ENCODE measurements at places on chromosomes 1 and 21. TPM values are rescaled to one million over a fixed set of nuclear protein-coding genes. Genes with fewer than 3 reads are reported as not detected.
A peak's percentile ranks its signal among the peaks of the same experiment; 100 is the strongest.

The NFIA gene
- total RNA-seq: 63.4 TPM

- no peaks in the 10 kb centered on the region for H3K36me3 ChIP-seq
- no peak overlapping the region for H3K27ac ChIP-seq
- H3K27me3 ChIP-seq: no peaks in the 10 kb centered on the region
- H3K4me3 ChIP-seq: no peak overlapping the region
- no peaks in the 10 kb centered on the region for H3K4me1 ChIP-seq
Measured at GRCh38 chr1:98637316-98637715, 24.2 kb upstream of the SNX7 start.

DNA sequence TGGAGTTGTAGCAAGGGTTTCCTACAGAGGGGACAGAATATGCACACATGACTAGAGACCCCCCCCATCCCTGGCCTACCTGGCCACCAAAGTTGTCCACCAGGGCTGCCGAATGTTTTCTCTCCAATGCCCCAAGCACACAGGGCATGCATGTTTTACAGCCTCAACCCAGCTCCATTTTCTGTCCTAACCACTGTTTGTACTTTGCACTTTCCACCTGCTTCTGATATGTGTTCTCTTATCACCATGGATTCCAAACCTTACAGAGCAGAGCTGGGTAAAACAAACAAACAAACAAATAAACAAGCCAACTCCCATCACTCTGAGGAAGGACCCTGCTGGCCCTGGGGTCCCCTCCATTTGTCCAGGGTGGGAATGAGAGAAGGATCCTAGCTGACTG is 27.3 kb downstream of the CLIC6 start:
- no peaks in the 10 kb centered on the region for H3K36me3 ChIP-seq
- no peaks in the 10 kb centered on the region for H3K27me3 ChIP-seq
- peaks cover 4% of the 10 kb centered on the region for H3K4me1 ChIP-seq
- no peak overlapping the region for H3K27ac ChIP-seq

The DENND2C gene
- total RNA-seq: 6.1 TPM

- no peaks in the 10 kb centered on the region for H3K27me3 ChIP-seq
- peak; percentile 91 for DNase-seq
- peak overlapping the region; percentile 28 for H3K4me3 ChIP-seq
- peaks cover 2% of the 10 kb centered on the region for H3K36me3 ChIP-seq
- H3K27ac ChIP-seq: peak overlapping the region; percentile 94
Measured at GRCh38 chr1:201503397-201504176, 3.3 kb downstream of the CSRP1 start.

DNA sequence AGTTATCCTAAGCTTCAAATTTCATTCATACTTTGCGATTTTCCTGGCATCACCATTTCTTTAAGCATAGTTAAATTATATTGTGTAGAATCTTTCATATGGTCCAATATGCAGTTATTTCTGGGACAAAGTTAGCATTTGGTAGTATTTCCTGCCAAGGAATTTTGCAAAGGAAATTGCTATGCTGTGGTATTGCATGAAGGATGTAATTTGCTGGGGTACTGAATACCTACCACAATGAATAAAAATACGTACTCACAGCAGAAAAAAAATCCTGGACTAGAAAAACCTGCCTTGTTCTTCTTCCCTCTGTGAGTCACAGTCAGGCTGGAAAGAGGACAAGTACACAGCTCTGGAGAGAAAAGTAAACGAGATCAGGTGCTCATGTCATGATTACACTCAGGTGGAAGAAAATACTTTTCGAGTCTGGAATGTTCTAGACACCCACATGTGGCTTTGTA is 241.2 kb downstream of the PTBP2 start:
- no peak overlapping the region for H3K4me3 ChIP-seq
- H3K27me3 ChIP-seq: no peaks in the 10 kb centered on the region
- H3K27ac ChIP-seq: no peak overlapping the region
- no peak for DNase-seq

The LRRC7 gene
- not detected for total RNA-seq

GRCh38 chr21:26815197-26815596 is 30.0 kb downstream of the ADAMTS1 start:
- no peak overlapping the region for H3K4me3 ChIP-seq
- peak overlapping the region; percentile 29 for H3K27ac ChIP-seq
- DNase-seq: no peak
- no peaks in the 10 kb centered on the region for H3K36me3 ChIP-seq

The CD58 gene
- 27.5 TPM for total RNA-seq

The TBX15 gene
- 0.28 TPM for total RNA-seq

DNA sequence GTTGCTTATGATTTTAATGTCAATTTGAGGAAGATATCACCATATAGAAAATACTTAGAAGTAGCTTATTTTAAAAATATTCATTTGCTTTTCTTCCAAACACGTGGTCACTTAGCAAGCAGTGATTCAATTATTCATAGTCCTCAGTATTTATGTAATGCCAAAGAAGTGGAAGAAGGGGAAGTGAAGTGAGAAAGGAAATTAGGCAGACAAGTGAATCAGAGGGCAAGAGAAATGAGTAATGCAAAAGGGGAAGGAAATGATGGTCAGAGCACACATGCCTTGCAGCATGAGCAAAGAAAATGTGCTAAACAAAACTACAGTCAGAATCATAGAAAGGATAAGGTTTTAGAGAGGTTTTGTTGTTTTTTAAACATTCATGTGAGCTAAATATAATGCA is 31.8 kb downstream of the SDCCAG8 start:
- H3K4me1 ChIP-seq: no peaks in the 10 kb centered on the region
- H3K27ac ChIP-seq: no peak overlapping the region
- no peak overlapping the region for H3K4me3 ChIP-seq
- no peaks in the 10 kb centered on the region for H3K27me3 ChIP-seq
- peak; percentile 50 for DNase-seq

GRCh38 chr1:241677201-241677600 is 25.1 kb downstream of the WDR64 start:
- no peaks in the 10 kb centered on the region for H3K4me1 ChIP-seq
- H3K36me3 ChIP-seq: no peaks in the 10 kb centered on the region
- DNase-seq: no peak
- H3K4me3 ChIP-seq: no peak overlapping the region
- H3K27ac ChIP-seq: no peak overlapping the region

The CCT3 gene
- 128 TPM for total RNA-seq

The OR2L8 gene
- total RNA-seq: not detected

DNA sequence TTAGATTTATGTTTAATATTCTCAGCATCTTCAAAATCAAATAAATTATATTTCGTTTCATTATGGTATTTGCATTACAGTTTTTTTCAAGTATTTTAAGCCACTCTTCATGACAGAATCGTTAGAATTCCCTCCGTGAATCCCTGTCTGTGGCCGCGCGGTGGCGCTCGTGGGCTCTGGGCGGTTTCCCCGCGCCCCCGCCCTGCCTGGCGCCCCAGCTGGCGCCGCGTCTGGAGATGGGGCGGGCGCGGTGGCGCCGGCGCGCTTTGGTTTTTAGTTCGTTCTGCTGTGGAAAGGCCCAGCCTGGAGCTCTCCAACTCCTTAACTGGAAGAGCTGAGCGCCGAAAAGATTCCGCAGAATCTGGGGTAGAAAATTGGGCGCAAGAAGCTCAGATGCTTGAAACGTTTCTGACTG is 25.7 kb downstream of the PRMT2 start:
- H3K4me1 ChIP-seq: no peaks in the 10 kb centered on the region
- peak; percentile 88 for DNase-seq
- H3K4me3 ChIP-seq: no peak overlapping the region
- H3K36me3 ChIP-seq: peaks cover 26% of the 10 kb centered on the region

GRCh38 chr1:77744576-77744975 is 15.1 kb downstream of the USP33 start:
- H3K4me1 ChIP-seq: peaks cover 8% of the 10 kb centered on the region
- H3K27ac ChIP-seq: no peak overlapping the region
- H3K36me3 ChIP-seq: peaks cover 14% of the 10 kb centered on the region
- no peak for DNase-seq
- no peak overlapping the region for H3K4me3 ChIP-seq

The IFI16 gene
- total RNA-seq: 86.3 TPM

The GIPC2 gene
- total RNA-seq: 2.4 TPM

DNA sequence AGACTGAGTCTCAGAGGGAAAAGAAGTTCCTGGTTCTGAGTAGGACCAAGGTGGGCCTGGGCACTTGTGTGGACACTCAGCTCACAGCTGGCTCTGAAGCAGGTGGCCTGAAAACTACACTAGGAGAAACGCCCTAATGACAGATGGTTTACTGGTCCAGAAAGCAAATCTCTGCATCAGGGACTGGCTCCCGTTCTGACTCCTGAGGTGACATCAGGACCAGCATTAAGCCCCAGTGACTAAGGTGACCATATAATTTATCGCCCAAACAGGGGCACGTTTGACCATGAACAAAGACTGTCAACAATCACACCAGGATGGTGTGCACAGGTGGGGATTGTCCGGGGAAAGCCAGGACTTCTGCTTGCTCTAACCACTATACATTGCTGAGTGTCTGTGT is 12.2 kb upstream of the CD34 start:
- no peak overlapping the region for H3K4me3 ChIP-seq
- no peak for DNase-seq
- peaks cover 3% of the 10 kb centered on the region for H3K27me3 ChIP-seq
- H3K4me1 ChIP-seq: peaks cover 39% of the 10 kb centered on the region
- no peaks in the 10 kb centered on the region for H3K36me3 ChIP-seq

DNA sequence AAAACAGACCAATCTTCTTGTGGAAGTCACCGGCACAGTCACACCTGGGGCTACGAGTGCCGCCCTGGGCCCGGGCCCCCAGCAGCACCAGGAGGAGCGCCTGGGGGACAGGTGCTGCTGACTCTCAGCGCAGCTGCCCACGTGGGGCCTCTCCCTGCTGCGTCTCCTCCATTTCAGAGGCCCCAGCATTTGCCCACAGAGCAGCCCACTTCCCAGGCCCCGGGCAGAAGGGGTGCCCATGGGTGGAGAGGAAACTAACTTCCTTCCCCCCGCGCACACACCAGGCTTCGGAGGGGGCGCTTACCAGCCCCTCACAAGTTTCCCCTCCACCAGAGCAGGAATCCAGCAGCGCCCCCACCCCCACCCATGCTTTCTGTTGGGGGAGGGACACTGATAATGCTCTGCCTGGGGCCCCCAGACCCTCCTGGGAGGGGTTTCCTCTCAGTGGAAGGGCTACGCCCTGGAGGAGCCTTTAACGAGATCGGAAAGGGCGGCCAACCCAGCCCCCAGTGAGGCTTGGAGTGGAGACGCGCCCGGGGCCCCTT is 440 bp downstream of the TNFRSF25 start:
- DNase-seq: no peak
- H3K27ac ChIP-seq: no peak overlapping the region
- peaks cover 14% of the 10 kb centered on the region for H3K4me1 ChIP-seq
- peaks cover 20% of the 10 kb centered on the region for H3K36me3 ChIP-seq
- H3K27me3 ChIP-seq: no peaks in the 10 kb centered on the region

- H3K4me1 ChIP-seq: no peaks in the 10 kb centered on the region
- DNase-seq: no peak
- no peak overlapping the region for H3K27ac ChIP-seq
- no peaks in the 10 kb centered on the region for H3K36me3 ChIP-seq
- peaks cover 3% of the 10 kb centered on the region for H3K27me3 ChIP-seq
Measured at GRCh38 chr1:109454497-109455133, 11.7 kb upstream of the SYPL2 start.

DNA sequence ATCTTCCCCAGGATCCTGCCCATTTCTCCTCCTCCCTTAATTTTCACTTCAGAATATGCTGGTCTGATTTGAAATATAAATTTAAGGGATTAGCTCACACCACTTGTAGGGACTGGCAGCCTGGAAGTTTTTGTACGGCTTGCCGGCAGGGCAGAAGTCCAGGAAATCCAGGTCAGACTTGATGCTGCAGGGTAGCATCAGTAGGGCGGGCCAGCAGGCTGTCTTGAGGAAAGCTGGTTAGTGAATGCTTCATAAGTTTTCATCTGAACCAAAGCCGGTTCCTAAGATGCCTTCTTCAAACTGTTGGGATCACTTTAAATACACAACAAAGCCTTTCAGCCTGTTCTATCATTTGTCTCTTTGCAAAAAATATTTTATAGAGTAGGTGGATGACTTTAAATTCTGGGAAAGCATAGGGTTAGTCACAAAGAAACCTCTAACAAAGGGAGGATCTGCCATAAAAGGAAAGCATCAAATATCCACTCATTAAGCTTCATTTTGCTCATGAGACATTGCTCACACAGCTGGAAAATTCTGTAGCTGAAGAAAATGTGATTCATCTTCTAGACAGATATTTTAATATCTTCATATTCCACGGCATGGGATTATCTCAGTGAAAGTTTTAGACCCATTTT is 90.7 kb upstream of the GFI1 start:
- H3K27ac ChIP-seq: no peak overlapping the region
- no peaks in the 10 kb centered on the region for H3K4me1 ChIP-seq
- H3K27me3 ChIP-seq: no peaks in the 10 kb centered on the region
- H3K36me3 ChIP-seq: no peaks in the 10 kb centered on the region
- H3K4me3 ChIP-seq: no peak overlapping the region

DNA sequence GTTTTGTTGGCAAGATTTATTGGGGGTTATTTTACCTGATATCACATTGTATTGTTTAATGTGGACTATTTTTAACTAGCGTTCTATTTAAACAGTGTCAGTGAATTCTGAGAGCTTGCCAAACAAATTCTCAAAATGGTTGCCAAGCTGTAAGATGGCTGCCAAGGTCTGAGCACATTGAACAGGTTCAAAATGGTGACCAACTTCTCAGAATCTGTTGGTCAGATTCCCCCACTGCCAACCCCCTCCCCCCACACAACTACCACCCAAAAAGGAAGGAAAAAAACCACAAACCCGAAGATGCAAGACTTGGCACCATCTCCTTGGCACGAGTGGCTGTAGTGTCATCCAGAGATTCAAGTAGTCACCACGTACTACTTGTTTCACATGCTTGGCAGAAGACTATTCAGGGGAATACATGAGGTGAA is 159.1 kb downstream of the NFIA start:
- H3K27me3 ChIP-seq: no peaks in the 10 kb centered on the region
- H3K27ac ChIP-seq: peak overlapping the region; percentile 93
- peaks cover 18% of the 10 kb centered on the region for H3K4me1 ChIP-seq
- H3K4me3 ChIP-seq: no peak overlapping the region
- H3K36me3 ChIP-seq: no peaks in the 10 kb centered on the region

DNA sequence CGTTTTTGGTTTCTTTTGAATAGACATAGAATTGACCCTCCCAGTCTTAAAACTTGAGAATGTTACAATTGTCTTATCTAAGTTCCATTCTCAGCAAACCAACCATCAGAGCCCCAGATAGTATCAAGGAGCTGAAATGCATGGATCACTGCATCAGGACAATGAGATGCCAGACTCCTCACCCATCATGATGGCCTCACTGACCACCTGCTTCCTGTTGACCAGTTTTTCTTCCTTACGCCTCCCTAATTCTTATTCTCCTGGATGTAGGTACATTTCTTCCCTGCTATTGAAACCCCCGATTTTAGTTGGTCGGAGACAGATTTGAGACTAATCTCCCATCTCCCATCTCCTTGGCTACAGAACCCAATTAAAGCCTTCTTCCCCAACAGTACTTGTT is 17.7 kb downstream of the MATN1 start:
- no peak overlapping the region for H3K4me3 ChIP-seq
- no peak for DNase-seq
- no peaks in the 10 kb centered on the region for H3K27me3 ChIP-seq
- no peaks in the 10 kb centered on the region for H3K36me3 ChIP-seq
- H3K4me1 ChIP-seq: no peaks in the 10 kb centered on the region

DNA sequence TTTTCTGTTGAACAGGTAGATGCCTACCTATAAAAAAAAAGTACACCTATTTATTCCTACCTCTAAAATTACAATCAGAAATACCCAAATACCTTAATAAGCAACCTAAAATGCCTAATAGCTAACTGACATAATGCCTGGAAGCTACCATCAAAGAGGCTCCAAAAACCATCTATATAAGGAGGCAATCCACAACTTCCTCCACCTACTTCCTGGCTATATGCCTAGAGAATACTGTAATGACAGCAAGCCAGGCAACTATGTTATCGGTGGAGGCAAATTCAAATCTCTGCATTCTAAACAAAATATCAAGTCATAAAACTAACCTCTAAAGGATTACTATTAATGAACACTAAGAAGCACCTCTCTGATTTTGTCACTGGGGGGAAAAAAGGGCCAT is 10.1 kb downstream of the ZNF644 start:
- no peak overlapping the region for H3K27ac ChIP-seq
- peaks cover 5% of the 10 kb centered on the region for H3K36me3 ChIP-seq
- no peak overlapping the region for H3K4me3 ChIP-seq
- H3K27me3 ChIP-seq: no peaks in the 10 kb centered on the region
- no peak for DNase-seq
